ENCODE measurements at places on chromosomes 3 and 15.

DNA sequence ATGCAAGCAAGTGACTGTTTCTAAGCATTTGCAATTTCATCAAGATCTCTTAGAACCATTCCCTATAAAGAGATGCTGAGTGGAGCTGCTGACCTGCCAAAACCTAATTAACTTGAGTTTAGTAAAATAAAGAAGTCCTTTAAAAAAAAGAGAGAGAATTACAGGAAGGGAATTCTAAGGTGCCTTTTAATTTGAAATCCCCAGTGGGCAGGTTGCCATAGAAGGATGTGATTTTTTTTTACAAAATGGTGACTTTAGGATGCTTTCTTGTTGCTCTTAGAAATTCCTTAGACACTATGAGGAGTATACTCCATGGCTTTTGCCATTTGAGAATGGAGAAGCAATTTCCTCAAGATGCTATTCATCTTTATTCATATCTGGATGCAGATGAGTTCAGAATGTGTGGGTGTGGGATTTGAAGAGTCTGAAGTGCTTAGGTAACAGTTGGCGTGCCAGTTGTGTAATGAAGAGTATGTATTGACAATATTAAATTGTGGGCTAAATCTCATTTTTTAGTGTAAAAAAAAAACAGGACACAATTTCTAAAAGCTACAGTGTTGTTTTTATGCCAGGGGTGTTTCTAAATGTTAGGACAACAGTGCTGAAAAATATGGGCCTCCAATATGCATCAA, 13.6 kb downstream of the LRRC3B start:
- DNase-seq, result no peak

DNA sequence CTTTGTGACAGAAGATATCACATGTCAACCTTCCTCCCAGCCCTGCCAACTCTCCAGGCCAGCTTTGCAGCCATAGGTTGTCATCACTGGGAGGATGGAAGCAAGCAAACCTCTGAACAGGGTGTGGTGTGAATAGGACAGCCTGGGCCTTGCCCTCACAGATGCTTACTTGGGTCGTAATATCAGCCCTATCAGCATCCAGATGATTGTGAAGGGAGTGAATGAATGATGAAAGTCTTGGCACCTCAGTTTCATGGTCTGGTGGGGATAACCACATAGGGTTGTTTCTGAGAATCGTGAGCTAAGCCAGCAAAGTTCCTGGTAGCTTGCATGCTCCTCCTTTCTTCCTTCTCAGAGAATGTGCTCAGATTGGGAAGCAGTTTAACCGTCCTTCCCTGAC, 55.1 kb upstream of the POLR2M start:
- no peak for DNase-seq

- DNase-seq, result no peak
These were observed 38.5 kb downstream of the PTPN23 start for GRCh38 chr3:47419083-47420043.

- DNase-seq, result no peak
These were observed 110.5 kb upstream of the TBL1XR1 start for GRCh38 chr3:177307826-177308225.

DNA sequence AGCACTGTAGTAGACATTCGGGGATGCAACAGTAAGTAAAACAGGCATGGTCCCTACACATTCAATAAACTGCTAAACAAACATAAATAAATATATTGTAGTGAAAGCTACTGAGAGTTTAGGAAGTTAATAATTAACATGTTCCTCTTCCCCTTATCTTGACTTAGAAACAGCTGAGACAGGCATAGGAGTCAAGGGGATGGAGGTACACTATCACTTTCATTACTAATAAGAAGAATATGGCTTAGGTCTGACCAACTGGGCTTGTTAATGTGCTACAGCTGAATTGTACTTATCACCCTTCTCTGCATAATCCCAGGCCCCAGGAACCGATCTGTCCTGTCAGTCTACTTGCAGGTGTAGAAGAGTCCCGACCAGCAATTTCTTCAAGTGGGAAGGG, 116.3 kb upstream of the DAZL start:
- no peak for DNase-seq
